ENCODE measurements at places on chromosomes 12 and 14.

DNA sequence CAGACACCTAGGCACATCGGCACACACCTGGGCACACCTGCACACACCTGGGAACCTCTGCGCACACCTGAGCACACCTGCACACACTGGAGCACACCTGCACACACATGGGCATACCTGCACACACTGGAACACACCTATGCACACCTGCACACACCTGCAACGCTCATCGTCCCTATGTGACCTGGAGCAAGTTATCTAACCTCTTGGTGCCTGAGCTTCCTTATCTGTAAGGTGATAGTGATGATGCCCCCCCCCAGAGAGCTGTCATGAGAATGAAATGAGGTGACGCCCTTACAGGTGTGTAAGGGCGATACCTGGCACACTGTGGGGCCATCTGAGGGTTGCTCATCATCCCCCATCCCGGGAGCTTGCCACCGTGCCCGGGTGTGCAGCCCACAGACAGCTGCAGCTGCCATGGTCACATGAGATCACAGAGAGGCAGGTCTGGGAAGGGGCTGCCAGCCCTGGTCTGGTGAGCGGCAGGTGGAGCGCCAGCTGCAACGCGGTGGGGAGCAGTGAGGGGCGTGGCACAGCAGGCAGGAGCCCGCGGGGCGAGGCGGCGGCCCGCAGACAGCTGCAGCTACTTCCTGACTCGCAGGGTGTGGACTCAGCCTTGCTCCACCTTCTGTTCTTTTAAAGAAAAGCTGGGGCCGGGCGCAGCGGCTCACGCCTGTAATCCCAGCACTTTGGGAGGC is 59.9 kb upstream of the FBRSL1 start:
- peak; percentile 74 for DNase-seq

GRCh38 chr14:79375356-79375755 is 835.9 kb downstream of the DIO2 start:
- no peak for DNase-seq

GRCh38 chr14:49447540-49448107 is 138.6 kb downstream of the RPS29 start:
- DNase-seq = no peak

DNA sequence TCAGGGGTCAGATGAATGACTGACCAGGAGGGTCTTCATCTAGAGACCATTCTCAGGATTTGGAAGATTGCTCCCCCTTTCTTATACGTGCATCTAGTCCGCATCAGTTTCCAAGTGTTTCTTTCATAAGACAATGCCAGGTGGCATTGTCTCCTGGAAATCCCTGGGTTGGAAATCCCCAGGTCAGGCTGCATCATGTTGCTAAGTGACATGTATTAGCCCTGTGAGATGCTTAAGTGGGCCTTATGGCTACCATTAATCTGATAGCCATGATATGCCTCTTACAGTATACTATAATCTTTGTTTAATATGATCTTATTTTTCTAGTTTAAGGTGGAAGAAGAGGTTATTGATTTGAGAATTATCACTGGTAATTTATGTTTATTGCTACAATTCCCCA is 92.8 kb downstream of the DIO3 start:
- DNase-seq = no peak

DNA sequence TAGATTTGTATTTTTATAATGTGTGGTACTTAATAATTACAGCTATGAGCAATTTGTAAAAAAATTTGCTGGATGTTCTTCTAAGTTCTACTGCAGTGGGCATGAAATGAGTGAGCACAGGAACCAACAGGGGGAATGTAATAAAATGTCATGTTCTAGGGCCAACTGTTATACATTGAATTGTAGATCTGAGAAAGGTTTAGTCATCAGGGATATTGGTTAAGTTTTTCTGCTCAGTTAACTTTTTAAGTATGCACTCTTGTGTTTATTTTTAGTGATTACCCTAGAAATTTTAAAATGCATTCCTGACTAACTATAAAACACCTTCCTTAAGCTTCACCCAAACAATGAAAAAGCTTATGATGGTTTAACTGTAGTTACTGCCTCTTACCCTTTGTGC is 101.8 kb downstream of the CAND1 start:
- no peak for DNase-seq

DNA sequence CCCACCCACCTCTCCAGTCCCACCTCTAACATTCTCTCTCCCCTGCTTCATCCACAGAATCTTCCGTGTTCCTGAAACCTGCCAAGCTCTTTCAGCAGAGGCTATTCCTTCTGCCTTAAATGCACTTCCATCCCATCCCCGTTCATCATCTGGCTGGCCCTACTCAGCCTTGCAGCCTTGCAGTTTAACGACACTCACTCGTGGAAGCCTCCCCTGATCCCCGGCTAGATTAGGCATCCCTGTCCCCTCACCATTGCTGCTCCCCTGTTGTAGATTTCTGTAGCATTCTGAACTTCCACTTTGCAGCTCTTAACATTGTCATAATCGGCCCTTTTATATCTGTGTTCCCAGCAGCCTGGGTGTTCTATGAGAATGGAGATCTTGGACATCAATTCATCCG is 280.5 kb upstream of the NOS1 start:
- no peak for DNase-seq

DNA sequence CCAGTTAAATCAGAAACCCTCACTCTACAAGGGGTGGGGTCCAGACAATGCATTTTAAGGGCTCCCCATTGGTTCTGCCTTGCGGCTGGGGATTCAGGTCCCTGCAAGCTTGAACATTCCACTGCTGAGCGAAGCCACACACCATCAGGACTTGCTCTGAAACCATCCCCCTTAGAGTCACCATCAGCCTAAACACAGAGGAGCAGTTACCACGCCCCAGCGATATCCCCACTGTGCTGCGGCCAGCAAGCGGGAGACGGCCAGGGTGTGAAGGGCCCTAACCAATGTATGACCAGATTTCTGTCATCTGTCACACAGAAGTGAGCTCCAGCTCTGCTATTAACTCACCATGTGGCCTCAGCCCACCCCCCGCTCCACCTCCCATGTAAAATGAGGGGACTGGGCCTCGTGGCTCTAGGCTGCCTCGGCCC is 29.7 kb downstream of the CCDC88C start:
- no peak for DNase-seq

DNA sequence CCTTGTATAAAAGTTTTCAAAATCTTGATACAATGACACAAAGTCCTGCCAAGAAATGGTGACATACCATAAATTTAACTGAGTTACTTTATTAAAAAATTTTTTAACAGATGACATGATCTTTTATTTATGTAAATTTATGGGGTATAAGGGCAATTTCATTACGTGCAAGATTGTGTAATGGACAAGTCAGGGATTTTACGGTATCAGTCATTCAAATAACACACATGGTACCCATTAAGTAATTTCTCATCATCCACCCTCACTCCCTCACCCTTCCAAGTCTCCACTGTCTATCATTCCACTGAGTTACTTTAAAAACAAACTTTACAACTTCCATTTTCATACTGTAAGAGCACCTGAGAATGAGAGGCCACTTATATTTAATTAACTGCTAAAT is 37.4 kb downstream of the SPTLC2 start:
- no peak for DNase-seq

- no peak for DNase-seq
These were observed 28.3 kb downstream of the MMAB start for GRCh38 chr12:109544955-109545531.

DNA sequence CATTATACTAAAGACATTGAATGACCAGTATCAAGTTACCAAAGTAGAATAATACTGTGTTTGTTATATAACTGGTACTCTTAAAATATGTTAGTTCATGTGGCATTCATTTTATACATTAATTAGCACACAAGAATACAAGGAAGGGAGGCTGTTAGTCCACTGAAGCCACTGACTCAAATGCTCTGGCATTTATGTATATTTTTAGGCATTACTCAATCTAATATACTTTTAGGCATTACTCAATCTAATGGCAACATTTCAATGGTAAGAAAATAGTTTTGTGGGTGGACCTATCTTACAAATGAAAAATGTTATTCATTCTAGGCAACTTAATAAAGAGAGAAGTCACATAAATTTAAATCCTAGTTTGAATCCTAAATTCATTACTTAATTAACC is 874.4 kb upstream of the USP15 start:
- no peak for DNase-seq

DNA sequence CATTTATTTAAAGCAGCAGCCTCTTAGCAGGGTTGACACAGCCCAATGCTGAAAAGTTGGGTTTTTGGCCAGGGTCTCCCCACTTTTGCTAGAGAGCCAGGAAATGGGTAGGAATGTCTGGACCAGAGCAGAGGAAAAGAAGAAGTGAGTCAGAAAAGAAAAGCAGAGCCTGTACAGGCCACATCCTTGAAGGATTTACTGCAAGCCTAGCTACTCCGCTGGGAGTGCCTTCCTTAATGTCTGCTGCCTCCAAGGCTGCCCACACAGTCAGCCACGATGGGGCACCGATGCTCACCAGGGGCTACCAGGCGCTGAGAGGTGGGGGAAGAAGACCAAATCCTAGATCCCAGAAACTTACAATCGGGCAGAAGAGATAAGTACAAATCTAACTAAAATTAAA is 139.2 kb downstream of the C12orf75 start:
- DNase-seq = no peak

DNA sequence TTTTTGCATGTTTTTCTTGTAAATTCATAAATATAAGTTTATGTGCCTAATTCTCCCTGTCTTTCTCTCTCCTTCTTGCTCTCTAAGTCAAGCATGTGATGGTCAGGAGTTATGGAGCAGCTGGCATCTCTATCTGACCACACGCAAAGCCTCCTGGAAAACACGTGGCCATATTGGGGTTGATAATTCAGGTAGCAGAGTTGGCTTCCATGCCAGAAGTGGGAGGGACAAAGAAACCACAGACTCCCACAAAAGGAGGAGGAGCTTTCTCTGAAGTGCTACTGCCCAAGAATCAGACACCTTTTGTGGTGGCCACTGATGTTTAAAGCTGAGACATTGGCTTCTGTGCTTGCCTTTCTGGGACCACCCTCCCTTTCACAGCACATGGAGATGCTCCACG is 517.6 kb upstream of the TMEM132C start:
- DNase-seq = no peak

DNA sequence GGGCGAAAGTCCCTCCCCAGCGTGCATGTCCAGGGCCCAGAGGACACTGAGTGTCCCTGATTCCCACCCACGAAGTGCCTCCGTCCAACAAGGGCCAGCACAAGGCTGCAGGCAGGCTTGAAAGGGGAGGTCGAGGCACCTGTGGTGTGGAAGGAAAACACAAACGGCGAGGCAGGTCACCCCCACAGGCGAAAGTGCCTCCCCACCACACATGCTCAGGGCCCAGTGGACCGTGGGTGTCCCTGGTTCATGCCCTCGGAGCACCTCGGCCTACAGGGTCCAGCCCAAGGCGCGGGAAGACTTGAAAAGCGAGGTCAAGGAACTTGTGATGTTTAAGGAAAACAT is 370.4 kb downstream of the ALG10 start:
- DNase-seq = no peak

- DNase-seq = no peak
These were observed 72.7 kb downstream of the ESR2 start for GRCh38 chr14:64221391-64222003.

DNA sequence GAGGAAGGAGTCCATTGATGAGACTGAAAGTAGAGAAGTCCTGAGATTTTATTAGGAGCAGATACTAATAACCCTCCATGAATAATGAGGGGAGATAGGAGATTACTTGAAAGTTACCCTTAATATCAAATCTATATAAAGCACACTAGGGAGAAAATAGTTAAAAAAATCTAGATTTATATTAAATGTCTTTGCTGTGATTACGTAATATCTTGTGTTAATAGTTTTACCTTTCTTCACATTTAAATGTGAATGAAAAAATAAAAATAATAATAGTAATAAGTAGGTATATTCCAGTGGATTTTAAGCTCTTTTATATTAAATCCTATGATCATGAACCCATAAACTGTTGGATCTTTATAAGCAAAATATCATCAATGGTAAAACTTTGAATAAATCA is 267.3 kb upstream of the SYT10 start:
- DNase-seq = no peak

- DNase-seq = peak; percentile 42
These were observed 42.5 kb downstream of the CCDC88C start for GRCh38 chr14:91374879-91375702.

DNA sequence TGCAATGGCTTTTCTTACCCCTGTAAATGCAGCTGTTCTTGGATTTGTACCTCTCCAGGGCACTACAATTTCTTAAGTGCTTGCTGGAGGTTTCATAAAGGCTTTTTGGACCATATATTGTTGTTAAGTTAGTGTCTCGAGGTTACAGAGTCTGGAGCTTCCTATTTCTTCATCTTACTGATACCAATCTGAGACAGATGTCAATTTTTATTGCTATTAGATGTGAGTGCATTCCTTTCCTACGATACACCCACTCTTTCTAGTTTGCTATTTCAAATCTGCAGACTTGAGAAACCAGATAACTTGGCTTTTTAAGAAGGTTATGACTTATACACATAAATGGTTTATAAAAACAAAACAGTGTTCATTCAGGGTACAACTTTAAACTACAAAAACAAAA is 2.1 kb downstream of the NOXRED1 start:
- no peak for DNase-seq

- DNase-seq = no peak
These were observed 32.4 kb downstream of the PLEKHG7 start for GRCh38 chr12:92735131-92735721.

- DNase-seq = no peak
These were observed 24.6 kb downstream of the NIN start for GRCh38 chr14:50806241-50806933.

DNA sequence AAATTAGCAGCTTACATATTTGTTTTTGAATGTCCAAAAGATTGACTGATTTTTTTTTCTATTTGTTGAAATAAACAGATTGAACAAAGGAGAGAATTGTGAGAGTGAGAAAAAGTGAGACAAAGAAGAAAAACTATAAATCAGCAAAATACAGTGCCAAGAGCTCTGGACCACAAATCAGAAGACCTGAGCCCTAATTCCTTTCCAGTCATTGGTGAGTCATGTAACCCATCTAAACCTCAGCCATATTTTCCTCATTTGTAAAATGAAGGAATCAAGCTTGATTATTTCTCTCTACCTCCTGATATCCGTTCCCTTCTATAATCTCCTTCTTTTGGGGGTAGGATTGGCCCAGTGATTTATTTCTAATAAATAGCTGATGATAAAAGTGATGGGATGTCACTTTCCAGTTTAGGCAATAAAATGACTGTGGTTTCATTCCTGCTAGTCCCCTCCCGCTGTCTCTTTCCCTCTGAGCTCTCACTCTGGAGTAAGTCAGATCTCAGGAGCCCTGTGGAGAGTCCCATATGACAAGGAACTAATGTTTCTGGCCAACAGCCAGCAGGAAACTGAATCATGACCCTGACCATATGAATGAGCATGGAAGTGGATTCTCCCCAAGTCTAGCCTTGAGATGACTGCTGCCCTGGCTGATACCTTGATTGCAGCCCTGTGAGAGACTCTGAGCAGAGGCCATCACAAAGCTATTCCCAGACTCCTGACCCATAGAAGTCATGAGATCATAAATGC is 218.9 kb downstream of the ACSS3 start:
- no peak for DNase-seq

DNA sequence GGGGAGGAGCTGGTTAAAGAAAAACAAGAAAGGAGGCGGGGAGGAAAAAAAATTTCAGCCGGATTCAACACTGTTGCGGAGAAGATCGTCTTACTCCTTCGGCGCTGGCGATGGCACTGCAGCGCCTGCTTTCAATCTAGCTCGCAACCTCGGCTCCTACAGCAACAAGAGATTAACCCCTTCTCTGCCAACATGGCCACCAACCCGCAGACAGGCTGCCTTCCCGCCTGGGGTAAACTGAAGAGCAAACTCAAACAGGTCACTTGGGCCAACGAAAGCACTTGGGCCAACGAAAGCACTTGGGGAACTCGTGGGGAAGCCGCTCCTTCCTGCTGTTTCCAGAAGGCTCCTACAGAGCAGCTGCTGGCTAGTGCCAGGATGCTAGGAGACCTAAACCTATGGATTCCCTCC is 73.7 kb downstream of the CIT start:
- DNase-seq = no peak

- no peak for DNase-seq
These were observed 1047.5 kb upstream of the FLRT2 start for GRCh38 chr14:84482256-84483071.

All from naive thymus-derived CD8-positive, alpha-beta T cell (primary cell).